Smooth muscle cell of bladder (primary cell): ENCODE measurements at places on chromosomes 6 and 20. TPM values are rescaled to one million over a fixed set of nuclear protein-coding genes. Genes with fewer than 3 reads are reported as not detected.

The THBD gene
- 1.00 and 1.2 TPM in 2 replicates for total RNA-seq

The PI16 gene
- 0.43 and 4.6 TPM in 2 replicates for total RNA-seq

The NRSN2 gene
- 14.5 and 18.2 TPM in 2 replicates for total RNA-seq

The SFT2D1 gene
- total RNA-seq: 33.0 and 44.4 TPM in 2 replicates

The RAD21L1 gene
- total RNA-seq: 0.14 and 0.18 TPM in 2 replicates

The TRIM40 gene
- not detected in 2 replicates for total RNA-seq

The FAM120B gene
- total RNA-seq: 13.4 and 17.7 TPM in 2 replicates

The GHRH gene
- total RNA-seq: not detected in 2 replicates

The SRXN1 gene
- total RNA-seq: 62.6 and 94.9 TPM in 2 replicates

The IL17F gene
- total RNA-seq: not detected in 2 replicates

The OPRL1 gene
- 1.6 and 1.9 TPM in 2 replicates for total RNA-seq

The CD109 gene
- 18.6 and 19.4 TPM in 2 replicates for total RNA-seq

The PLN gene
- total RNA-seq: 0.28 and 0.74 TPM in 2 replicates

The MEP1A gene
- total RNA-seq: not detected in 2 replicates

The ECT2L gene
- under 0.01 TPM in 1 of 2 replicates, not detected in the other for total RNA-seq

The DEFB112 gene
- total RNA-seq: not detected in 2 replicates

The PAK5 gene
- total RNA-seq: not detected in 2 replicates

The NOP56 gene
- 118 and 160 TPM in 2 replicates for total RNA-seq

The LBP gene
- 0.92 and 1.6 TPM in 2 replicates for total RNA-seq

The HRH3 gene
- total RNA-seq: not detected in 2 replicates

The TMEM217 gene
- total RNA-seq: 1.9 and 4.0 TPM in 2 replicates

The MEI4 gene
- not detected in 2 replicates for total RNA-seq

The GTPBP2 gene
- 49.7 and 65.1 TPM in 2 replicates for total RNA-seq

The LY86 gene
- total RNA-seq: not detected in 2 replicates

The TPBG gene
- 29.3 and 53.2 TPM in 2 replicates for total RNA-seq

The ASIP gene
- total RNA-seq: not detected in 2 replicates

The APOBEC2 gene
- total RNA-seq: not detected in 2 replicates

The HLA-DQB1 gene
- not detected in 2 replicates for total RNA-seq

The RSPO3 gene
- total RNA-seq: 3.7 and 17.4 TPM in 2 replicates

The FAM209B gene
- not detected in 2 replicates for total RNA-seq

The FRS3 gene
- 0.83 and 0.85 TPM in 2 replicates for total RNA-seq

The TSHZ2 gene
- total RNA-seq: 0.43 and 1.8 TPM in 2 replicates

The PGC gene
- total RNA-seq: not detected in 2 replicates

The SLC22A2 gene
- not detected in 2 replicates for total RNA-seq

The C6orf15 gene
- not detected in 2 replicates for total RNA-seq

The ULBP3 gene
- 3.4 and 12.1 TPM in 2 replicates for total RNA-seq

The PCMTD2 gene
- 37.7 and 41.5 TPM in 2 replicates for total RNA-seq

The MPIG6B gene
- total RNA-seq: not detected in 2 replicates

The LHFPL5 gene
- total RNA-seq: not detected in 2 replicates

The SGK2 gene
- 0.14 and 0.28 TPM in 2 replicates for total RNA-seq

The IP6K3 gene
- 0.14 and 0.18 TPM in 2 replicates for total RNA-seq

The KIAA0408 gene
- 0.37 and 0.71 TPM in 2 replicates for total RNA-seq

The MYLK2 gene
- total RNA-seq: under 0.01 TPM in 1 of 2 replicates, not detected in the other

The ANGPT4 gene
- total RNA-seq: not detected in 2 replicates
